Central memory CD4-positive, alpha-beta T cell (primary cell): ENCODE measurements at places on chromosomes 12 and 14.
A peak's percentile ranks its signal among the peaks of the same experiment; 100 is the strongest.

DNA sequence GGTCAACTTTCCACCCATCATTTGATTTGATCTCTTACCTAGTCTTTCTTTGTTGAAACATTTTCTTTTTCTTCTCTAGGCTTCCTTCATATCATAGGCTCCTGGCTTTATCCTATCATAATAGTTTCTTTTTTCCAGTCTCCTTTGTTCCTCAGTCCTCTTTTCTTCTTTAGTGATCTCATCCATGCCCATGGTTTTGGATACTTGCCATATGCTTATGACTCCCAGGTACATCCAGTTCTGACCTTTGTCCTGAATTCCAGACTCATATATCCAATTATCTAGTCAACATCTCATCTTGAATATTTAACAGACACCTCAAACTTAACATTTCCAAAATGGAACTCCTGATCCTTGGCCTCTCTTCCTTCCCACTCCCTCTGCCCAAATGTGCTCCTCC is 36.1 kb upstream of the KRAS start:
- DNase-seq: no peak

- DNase-seq: no peak
Observed at GRCh38 chr14:30974628-30975027, 50.8 kb upstream of the AP4S1 start.

GRCh38 chr14:94449930-94450329 is 2.7 kb downstream of the SERPINA11 start:
- DNase-seq: no peak

DNA sequence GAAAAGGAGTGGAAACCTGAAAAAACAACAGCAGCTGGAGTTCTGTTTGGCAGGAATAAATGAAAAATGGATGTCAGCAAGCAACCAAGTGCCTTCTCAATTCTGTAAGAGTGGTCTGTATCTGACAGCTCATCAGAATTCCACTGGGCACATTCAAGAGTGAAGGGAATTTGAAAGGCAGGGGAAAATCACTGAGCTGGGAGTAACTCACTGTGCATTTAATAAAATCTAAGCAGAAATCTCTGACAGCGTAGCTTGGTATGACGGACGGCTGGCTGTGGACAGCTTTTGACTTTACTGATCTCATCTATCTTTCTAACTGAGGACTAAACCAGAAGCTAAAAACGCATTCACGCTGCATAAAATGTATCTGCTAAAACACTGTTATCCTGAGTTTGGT is 153.4 kb downstream of the RIMBP2 start:
- no peak for DNase-seq

- no peak for DNase-seq
Observed at GRCh38 chr12:30965613-30965985, 39.1 kb downstream of the TSPAN11 start.

DNA sequence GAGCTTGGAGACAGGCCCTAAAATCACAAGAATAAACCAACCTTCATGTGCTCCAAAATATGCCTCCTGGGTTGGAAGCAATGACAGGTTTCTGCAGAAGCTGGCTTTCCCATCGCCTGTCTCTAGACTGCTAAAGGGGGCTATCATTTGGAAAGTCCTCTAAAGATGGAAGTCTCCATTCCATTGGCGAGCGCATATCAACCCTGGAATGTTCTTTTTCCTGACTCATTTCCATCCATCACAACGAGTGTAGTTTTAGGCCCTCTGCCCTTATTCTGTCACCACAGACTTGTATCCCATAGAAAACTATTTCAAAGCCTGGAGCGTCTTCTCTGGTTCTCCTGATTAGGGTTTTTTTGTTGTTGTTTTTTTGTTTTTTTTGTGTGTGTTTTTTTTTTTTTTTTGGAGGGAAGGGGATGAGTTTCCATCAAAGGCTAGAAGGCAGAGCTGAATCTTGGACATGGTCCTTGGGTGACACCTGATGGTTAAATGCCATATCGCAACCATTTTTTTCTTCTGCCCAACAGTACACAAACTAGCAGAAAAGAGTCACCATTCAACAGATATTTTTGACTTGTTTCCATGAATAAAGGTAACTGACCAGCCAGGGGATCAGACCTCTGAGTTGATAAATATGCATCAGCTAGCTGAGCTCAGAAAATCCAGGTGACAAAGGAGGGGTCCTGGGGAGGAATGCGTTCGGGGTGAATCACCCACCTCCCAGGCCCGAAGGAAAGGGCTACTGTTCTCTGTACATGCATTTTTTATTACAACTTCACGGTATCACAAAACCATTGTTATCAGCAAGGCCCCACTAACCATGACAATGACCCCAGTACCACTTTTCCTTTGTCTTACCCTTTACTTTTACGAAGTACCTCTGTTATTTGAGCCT is 40.5 kb downstream of the KCNA5 start:
- DNase-seq: no peak

DNA sequence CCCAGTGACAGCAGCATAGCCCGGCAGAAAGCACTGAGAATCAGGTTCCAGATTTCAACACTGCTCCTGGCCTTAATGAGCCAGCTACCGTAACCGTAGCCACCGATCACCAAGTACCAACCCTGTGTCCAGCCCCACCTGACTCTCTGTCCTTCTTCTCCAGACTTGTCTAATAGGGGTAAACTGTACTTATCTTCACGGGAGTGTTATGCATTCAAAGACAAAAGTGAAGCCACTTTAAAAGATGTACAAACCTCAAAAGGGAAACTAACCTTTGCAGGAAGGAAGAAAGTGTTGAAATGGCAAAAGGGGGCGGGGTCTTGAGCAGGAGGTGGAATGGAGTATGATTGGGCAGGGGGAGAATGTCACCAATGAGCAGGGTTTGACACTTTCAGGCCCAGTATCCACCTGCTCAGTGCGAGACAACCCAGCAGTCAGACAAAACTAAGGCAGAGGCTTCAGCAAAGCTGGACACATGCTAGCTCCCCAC is 226.1 kb downstream of the CHST11 start:
- DNase-seq: peak; percentile 73

DNA sequence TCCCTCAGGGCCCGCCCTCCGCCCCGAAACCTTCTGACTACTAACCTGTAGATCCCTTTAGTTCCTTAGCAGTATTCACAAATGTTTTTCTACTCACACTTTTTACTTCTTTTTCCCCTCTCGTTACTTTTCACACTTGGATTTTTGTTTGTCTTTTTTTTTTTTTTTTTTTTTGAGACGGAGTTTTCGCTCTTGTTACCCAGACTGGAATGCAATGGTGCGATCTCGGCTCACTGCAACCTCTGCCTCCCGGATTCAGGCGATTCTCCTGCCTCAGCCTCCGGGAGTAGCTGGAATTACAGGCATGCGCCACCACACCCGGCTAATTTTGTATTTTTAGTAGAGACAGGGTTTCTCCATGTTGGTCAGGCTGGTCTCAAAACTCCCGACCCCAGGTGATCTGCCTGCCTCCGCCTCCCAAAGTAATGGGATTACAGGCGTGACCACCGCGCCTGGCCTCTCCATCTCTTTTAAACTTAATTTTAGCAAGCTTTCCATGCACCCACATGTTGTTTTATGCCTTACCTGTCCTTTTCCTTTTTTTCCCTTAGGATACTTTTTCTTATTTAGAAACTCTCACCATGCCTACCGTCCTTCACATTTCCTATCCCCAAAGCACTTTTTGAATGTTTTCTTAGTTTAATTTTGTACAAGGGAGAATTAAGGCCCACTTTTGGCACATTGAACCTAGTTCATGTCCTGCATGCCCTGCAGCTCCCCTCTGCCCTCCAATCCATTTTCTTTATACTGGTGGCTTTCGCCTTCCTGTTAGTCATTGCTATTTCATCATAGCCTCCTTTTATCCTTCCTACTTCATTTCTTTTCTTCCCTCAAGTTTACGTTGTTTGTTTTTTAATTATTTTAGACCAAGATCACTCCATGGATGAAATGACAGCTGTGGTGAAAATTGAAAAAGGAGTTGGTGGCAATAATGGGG is 1.1 kb downstream of the SP1 start:
- DNase-seq: no peak

- no peak for DNase-seq
Observed at GRCh38 chr12:121986489-121987245, 35.0 kb upstream of the BCL7A start.

DNA sequence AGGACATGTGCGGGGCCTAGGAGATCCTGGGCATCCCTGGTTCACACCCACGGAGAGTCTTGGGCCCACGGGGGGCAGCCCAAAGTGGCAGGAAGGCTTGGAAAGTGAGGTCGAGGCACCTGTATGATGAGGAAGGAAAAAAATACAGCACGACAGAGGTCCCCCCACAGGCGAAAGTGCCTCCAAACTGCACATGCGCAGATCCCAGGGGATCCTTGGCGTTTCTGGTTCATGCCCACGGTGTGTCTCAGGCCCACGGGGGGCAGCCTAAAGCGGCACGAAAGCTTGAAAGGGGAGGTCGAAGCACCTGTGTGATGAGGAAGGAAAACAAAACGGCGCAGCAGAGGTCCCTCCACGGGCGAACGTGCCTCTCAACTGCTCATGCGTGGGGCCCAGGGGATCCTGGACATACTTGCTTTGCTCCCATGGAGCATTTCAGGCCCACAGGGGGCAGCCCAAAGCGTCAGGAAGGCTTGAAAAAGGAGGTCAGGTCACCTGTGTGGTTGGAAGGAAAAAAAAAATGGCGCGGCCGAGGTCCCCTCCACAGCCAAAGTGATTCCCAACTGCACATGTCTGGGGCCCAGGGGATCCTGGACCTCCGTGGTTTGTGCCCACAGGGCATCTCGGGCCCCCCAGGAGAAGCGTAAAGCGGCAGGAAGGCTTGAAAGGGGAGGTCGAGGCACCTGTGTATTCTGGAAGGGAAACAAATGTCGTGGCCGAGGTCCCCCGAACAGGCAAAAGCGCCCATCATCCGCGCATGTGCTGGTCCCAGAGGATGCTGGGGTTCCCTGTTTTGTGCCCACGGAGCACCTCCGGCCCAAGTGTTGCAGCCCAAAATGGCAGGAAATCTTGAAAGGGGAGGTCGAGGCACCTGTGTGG is 582.6 kb downstream of the ALG10 start:
- DNase-seq: no peak

- DNase-seq: peak; percentile 83
Observed at GRCh38 chr12:674272-674781, 11.1 kb upstream of the NINJ2 start.

- DNase-seq: no peak
Observed at GRCh38 chr12:49198431-49199155, 9.7 kb upstream of the TUBA1A start.

DNA sequence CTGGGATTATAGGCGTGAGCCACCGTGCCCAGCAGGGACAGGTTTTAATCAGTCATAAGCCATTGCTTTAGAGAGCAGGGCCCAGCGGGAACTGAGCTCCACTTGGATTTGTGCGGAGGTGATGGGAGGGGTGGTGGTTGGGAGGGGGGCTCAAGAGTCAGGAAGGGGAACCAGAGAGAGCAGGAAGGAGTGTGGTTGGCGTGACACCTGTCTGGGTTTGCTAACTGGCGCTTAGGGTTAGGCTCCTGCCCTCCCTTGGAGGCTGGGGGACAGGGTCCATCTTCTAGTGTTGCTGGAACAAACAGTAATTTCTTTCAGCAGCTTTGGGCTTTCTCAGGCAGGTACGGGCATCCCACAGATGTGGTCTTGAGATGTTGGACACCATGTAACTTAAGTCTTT is 7.5 kb upstream of the ALDH2 start:
- DNase-seq: no peak

DNA sequence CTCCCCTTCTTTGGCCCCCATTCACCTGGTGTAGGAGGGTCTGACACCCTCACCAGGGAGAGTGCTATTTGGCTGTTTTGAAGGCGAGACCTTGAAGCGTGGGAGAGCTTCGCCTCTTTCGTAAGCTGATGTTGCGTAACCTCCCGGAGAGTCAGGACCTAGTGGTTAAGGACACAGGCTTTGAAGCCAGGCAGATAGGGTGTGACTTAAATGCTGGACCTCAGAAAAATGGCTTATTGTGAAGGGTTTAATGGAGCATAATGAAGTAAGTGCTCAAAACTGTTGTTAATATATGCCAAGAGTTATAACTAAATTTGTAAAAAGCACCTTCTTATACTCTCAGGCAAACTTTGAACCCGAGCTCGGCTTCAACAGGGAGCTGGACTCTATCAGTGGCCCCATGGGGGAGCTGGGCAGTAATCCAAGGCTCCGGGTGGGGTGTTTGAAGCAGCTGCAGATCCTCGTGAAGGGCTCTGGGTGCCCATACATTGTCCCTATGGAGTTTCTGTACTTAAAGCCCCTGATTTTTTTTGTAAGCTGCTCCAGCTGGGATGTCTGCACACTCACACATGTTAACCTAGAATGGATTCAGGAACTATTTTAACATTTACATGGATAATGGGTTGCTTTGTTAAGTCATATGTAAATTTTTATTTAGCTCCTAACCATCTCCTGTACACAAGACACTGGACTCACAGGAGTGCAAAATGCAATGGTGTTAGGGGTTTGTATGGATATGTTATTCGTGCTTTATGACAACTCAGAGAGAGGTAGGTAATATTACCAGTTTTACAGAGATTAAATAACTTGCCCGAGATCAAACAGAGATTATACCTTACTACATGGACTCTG is 26.0 kb downstream of the PPFIBP1 start:
- no peak for DNase-seq

DNA sequence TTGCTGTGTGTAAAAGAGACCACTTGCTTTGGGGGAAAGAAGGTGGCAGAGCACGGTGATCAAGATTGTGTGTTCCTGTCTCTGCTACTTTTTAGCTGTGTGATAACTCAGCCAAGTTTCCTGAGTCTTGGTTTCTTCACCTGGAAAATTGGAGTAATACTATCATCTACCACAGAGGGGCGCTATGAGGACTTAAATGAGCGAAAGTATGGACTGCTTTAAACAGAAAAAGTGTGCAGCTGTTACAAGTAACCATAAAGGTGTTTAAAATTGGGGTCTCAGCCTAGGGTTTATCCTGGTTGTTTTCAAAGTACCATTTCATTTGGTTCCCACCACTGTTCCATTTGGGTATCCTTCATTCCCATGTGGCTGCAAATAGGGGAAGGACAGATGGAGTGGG is 65.9 kb upstream of the WSCD2 start:
- DNase-seq: no peak

DNA sequence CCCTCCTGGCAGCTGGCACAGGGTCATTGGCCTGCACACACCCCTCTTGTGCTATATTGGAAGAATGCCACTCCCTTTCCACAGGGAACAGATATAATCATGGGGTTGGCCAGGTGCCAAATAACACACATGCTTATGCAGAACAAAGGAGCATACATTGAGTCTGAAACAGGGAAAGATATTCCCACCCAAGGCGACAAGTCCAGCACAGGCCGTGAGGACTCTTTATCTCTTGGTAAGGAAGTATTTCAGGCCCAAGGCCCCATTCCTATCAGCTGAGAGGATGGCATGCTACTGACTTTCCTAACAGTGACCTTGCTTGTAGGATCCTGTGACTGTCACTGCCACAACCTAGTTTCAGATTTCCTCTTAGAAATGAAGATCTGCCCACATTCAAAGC is 59.0 kb upstream of the STXBP6 start:
- DNase-seq: no peak
